ENCODE measurements at places on chromosomes 3 and 15.

DNA sequence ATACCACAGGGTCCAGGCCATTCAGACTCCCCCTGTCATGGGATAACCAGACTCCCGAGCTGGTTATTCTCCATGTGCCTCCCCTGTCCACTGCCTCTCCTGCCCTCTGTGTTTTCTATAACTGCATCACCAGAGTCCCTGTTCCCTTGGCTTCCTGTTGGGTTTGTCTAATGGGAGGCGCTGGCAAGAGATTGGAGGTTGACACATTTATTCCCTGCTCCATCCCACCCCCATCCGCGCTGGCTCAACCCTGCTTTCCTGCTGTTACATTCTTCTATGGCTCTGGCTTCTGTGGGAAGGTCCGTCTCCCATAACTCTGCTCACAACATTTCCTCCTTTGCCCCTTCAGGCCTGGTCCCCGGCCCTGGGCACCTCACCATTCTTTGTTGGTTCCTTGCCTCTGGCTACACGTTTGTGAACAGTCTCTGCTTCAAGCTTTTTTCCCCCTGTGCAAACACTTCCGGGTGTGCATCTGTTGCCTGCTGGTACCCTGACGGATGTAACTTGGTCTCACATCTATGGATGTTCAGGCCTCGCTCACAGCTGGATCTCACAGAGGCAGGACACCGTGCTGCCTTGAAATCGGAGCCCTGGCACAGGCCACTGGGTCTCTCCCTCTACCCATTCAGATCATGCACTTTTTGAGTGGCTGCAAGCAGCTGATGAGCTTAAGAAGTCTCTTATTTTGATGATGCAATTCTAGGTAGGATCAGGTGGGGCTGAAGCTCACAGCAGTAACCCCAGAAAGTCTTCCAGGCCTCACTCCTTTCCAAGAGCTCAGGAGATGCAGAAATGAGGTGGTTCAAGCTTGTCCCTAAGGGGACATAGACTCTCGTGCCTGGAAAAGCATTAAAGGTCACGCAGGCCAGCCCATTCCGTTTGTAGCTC is 68.6 kb upstream of the ATP13A3 start:
- no peak for DNase-seq

GRCh38 chr15:55661428-55661827 is 73.3 kb upstream of the PYGO1 start:
- no peak for DNase-seq

- no peak for DNase-seq
Observed at GRCh38 chr15:48393645-48394506, 62.6 kb downstream of the DUT start.

GRCh38 chr15:67444100-67444499 is 76.8 kb upstream of the C15orf61 start:
- no peak for DNase-seq

GRCh38 chr15:36603987-36604386 is 24.6 kb downstream of the CDIN1 start:
- no peak for DNase-seq

DNA sequence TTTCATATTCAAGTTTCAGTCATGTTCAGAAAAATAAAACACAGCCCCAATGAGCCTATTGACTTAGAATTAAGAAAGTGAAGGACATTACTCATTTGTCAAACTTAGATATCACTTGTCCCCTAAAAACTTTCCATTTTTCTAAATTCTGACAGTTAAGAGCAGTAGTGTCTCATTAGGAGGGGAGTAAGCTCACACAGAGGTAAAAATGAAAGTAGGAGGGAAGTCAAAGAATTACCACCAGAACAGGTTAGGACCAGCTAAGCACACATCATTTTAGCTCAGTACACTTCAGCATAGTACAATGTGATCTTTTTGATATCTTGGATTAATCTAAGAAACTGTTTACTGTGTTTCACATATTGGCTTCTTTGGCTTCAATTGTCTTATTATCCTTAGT is 64.3 kb downstream of the OSTN start:
- no peak for DNase-seq

GRCh38 chr3:124686028-124686670 is 44.1 kb upstream of the UMPS start:
- DNase-seq = no peak

DNA sequence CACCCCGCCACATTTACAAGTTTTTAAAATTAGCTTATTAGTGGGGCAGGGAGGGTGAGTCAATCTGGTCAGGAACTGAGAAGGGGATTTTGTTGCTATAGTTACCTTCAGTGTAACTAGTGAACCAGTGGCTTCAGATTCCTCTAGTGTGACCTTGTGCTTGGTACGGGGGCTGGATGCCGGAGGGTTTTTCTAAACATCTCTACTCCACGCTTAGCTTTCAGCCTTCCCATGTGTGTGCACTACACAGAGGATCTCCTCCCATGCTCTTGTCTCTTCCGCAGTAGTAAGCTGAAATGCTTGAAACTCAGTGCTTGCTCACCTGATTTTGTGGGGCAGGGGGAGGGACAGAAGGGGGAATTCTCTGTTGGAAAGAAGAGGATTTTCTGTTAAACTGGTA is 67.9 kb upstream of the AKAP13 start:
- DNase-seq = no peak

DNA sequence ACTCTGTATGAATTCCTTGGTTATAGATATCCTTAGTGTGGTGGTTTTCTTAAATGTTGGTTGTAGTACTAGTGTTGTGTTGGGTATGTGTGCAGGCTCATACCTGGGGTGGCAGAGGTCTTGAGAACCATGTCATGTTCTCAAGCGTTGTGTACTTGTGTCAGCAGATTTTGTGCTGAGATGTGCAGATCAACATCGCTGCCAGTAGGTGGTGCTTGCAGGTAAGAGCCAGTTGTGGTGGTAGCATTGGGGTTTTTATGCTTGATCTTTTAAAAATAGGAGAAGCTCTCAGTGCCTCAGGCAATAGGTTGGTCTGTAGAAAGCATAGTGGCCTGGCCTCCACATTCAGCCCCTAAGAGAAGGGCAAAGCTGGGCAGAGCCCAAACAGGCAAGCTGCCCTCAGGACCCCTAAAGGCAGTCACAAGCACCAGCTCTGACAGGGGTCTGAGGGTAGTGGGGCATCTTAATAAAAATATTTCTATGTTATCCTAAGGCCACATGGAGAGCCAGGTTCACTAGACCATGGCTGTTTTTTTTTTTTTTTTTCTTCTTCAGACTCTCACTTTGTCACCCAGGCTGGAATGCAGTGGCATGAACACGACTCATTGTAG is 164.0 kb downstream of the IL20RB start:
- DNase-seq = no peak

GRCh38 chr3:148697306-148698189 is at the start of gene AGTR1:
Gene AGTR1, plus strand, starts transcription at chr3:148697903. Its CDS starts 43,133 bp downstream, at chr3:148741036.
- no peak for DNase-seq

DNA sequence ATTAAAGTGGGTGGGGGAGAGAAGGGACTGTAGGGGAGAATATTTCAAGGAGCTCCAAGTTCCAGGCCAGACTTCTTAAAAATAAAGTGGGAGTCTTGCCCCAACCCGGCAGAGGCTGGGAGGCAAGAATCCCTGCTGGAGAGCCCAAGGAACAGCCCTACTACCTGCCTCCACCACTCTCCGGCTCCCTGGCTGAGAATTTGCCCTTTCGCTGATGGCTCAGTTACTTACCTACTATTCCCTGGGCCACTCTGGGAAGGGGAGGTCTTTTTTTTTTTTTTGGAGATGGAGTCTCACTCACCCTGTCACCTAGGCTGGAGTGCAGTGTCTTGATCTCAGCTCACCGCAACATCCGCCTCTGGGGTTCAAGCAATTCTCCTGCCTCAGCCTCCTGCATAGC is 15.5 kb downstream of the MYL3 start:
- DNase-seq = no peak

DNA sequence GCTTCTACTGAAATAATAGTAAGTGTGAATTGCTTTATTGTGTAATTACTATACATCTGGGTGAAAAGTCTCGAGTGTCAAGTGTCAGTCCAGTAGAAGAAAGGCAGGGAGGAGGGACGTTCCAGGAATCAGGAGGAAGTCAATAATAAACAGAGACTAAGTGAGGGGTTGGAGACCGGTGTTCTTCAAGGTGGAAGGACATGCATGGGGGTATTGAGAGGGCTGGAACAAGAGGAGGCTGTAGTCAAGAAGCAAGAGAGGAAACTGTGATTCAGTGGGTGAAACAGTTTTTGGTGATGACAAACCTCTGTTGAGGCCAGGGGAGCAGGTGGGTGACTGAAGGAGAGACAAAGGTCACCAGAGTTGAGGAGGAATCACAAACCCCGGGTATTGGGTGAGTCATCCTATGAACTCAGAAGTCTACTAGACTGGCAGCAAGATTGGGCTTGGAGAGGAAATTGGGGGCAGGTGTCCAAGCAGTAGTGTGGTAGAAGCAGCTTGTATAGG is 11.6 kb upstream of the SCAMP5 start:
- no peak for DNase-seq

DNA sequence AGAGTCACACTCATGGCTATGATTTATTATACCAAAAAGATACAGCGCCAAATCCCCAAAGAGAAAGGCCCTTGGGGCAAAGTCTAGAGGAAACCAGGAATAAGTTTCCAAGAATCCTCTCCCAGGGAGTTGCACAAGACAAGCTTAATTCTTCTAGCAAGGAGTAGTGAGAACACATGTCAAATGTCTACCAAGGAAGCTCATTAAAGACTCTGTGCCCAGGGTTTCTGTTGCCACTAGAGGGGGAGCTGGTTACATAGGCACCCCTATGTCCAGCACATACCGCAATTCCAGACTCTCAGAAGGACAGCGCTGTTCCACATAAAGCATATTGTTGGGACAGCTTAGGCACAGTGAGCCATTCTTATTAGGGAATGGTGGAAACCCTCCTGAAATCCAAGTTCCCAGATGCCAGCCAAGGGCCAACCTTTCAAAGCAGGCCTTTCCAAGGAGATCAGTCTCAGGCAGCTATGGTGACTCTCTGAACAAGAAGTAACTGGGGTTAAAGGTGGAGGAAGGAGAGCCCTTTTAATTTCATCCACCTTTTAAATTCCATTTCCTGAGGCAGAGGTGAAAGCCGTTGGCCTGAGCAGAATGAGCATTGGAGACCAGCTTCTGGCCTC is 194.2 kb downstream of the UACA start:
- DNase-seq = no peak

- no peak for DNase-seq
Observed at GRCh38 chr15:98719137-98719740, 70.9 kb downstream of the IGF1R start.

DNA sequence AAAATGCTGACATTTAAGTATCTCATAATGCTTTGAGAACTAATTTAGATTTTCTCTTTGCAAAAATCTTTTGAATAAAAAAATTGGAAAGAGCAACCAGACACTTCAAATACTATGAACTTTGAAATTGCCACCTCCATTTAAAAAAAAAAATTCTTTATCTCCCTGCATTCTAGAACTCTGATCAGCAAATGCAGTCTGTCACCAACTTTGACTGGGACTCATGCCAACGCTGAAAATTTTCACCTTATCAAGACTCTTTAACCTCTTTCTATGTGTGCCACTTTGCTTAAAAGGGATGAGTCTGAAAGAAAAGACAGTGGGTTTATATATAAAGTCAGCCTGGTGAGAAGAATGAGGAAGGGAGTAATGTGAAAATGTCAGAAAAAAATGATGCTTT is 191.2 kb upstream of the ARPP21 start:
- DNase-seq = no peak

DNA sequence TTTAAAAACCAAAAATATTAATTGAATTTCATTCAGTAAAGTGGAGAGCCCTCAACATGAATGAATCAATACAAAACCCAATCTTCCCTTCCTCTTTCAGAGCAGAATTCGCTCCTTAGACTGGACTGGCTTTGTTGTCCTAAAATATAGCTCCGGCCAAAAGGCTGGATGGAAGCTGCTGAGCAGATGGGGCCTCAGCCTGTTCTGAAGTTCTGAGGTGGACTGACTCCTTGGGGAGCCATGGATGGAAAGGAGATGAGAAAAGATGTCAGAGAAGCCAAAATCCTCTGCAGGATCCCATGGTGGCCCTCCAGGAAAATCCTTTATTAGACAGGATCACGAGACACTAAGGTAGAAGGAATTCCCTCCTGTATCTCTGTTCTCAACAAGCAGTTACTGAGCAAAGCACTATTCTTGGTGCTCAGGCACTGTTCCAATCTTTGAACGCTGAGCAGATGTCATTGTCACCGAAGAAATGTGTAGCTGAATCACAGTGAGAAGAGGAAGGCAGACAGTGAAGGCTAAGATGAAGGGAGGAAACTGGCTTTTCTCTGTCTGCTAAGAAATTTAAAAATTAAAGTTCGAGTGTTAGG is 122.0 kb downstream of the SEMA6D start:
- DNase-seq = no peak

DNA sequence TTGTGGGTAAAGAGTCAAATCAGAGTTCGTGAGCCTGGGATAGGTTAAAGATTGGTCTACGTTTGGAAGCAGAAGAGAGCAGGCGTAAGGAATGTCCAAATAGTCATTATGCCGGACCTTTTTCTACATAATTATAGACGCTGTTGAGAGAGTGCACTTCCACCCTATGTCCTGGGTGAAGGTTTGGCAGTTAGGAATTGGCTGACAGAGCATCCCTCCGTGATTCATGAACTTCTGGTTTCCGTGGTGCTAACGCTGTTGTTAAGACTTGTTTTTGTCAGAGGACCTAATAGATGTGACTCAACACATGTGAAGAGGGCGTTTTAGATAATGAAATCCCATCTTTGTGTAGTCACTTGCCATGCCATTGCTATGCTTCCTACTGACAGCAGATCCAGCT is 1.1 kb downstream of the EAF1 start:
- DNase-seq = no peak

GRCh38 chr3:124478830-124479229 is 251.4 kb upstream of the UMPS start:
- DNase-seq = no peak

GRCh38 chr15:100740138-100740537 is 137.7 kb downstream of the ASB7 start:
- DNase-seq = no peak

DNA sequence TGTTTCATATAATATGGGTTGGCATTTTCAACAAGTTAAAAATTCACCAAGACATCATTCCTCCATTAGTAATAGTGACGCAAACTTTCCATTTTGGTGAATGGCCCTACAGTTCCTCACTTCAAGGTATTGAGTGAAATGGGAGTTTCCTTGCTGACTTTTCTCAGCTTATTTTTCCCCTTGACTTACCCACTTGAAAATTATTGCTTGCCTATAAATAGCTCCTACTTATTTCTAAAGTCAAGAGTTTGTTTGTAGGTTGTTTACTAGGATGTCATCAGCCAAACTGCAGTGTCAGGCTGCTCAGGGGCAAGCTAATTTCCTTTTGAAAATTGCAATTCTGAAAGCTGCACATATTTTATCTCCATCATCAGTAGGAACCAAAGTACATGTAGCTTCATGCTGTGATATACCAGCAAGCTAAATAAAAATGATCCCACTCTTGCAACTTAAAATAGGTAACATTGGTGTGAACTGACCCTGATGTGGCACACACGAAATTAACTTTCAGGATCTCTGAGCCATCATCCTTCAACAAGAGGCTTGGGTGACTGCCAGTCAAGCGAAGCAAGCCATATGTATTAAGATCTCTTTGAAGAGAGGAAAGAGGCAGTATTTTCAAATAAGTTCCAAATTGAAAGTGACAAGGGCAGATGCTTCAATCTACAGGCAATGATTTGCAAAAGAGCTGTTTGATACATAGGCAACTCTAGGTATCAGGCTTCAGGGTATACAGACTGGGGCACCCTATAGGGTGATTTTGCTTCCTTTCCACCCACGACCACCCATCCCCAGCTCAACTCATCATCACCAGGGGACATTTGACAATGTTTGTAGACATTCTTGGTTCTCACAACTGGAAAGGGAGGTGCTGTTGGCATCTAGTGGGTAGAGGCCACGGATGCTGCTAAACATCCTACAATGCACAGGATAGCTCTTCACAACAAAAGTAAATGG is 66.8 kb upstream of the RASGRP1 start:
- no peak for DNase-seq

- DNase-seq = no peak
Observed at GRCh38 chr3:159800434-159801155, 188.0 kb upstream of the IL12A start.

- DNase-seq = no peak
Observed at GRCh38 chr15:39538936-39539335, 41.9 kb upstream of the THBS1 start.

All from stimulated activated CD8-positive, alpha-beta memory T cell treated with anti-CD3 and anti-CD28 coated beads, Interleukin-2, amount 100 ng/mL, for 1 hour (primary cell).